NCI-H524 (cell line): ENCODE measurements at places on chromosomes 7 and 10.

GRCh38 chr7:88305044-88305443 lies 1.6 kb downstream of the STEAP4 start:
- no peak for DNase-seq

DNA sequence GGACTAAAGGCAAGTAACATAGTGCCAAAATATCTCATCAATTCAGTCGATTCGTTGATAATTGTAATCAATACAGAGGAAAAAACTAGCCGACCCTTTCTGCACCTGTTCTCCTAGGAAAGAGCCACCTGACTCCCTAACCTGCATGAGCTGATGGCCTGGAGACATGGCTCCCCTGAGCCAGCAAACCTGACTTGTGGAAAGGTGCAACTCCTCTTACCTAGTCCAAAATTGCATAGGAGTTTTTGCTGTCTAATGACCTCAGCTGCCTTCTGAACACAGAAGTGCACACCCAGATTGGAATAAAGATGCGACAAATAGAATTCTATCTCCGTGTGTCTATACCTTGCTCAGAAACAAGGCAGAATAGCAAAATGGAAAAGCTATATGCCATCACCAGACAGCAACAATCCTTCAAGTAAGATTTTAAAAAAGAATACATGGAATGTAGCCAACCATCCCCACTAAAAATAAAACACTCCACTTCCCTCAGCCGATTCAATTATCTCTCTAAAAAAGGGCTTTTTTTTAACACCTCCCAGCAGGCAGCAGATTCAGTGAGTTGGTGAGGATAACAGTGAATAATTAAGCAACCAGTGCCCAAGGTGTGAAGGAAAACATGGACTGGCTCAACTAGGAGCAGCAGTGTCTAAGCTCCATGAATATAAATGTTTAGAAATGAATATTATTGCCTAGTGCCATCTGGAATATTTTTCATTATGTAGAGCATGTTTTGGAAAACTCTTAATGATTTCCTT lies 26.6 kb upstream of the LMTK2 start:
- DNase-seq = no peak

DNA sequence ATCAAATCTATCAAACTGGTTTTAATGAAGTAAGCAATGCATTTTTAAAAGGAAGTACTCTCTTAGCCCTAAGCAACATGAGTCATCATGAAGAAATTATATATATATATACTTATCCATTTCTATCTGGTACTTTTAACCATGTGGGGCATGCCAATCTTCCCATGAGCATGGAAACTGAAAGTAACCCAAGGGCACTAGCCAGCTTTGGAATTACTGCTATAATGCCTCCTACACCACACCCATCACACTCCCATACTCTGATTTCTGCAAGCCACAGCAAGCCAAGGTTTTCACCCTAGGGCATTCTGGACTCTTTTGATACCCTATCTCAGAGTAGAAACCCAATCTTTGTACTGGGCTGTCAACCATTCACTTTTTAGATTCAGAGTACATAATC lies 204.6 kb downstream of the IMMP2L start:
- DNase-seq = no peak

GRCh38 chr7:122198581-122198980 lies 54.5 kb upstream of the AASS start:
- no peak for DNase-seq

GRCh38 chr10:114547514-114547913 lies 110.6 kb downstream of the ABLIM1 start:
- no peak for DNase-seq

- no peak for DNase-seq
Observed at GRCh38 chr10:63173468-63174232, 40.5 kb downstream of the NRBF2 start.

- DNase-seq = no peak
Observed at GRCh38 chr10:7593905-7594304, 72.9 kb downstream of the ITIH5 start.

DNA sequence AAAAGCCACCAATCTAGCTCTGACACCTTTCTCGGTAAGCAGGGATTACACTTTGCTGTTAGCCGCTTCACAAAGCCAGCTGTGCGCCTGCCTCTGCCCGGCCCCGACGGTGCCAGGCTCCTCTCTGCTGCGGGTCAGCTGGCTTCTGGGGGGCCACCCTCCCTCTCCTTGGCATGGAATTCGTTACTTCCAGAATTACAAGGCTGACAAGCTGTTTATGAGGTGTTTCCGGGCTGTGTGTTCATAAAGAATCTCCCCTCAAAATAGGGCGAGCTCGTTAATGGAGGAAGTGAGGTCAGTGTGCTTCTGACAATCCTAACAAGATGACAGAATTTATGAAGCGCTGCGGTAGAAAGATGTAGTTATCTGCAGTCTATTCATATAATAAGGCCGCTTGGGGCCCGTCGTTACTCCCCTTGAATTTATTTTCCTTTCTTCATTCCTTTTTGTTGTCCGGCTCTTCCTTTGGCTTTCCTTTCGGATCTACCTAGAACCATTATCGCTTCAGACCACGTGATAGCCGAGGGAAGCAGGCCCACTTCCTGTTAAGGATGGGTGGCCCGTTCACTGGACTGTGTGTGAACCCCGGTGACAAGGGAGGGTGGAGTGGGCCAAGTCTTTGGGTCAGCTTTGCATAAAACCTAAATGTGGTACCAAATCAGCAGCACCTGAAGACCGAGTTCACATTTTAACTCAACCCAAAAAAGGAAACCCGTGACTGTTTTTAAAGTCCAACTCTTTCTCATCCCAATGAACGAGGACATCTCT lies 273.0 kb upstream of the YAE1 start:
- DNase-seq = no peak

DNA sequence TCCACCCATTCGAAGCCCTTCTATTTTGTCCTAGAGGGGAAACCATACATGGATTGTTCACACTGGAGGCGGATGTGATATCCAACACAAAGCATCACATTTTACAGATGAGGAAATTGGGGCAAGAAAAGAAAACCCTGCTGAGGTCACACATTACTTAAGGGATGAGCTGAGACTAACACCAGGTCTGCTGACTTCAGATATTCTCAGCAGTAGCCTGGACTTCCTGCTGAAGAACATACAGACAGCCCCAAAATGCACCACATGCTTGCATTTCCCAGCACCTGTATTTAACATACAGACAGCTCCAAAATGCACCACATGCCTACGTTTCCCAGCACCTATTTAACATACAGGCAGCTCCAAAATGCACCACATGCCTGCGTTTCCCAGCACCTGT lies 11.2 kb downstream of the GIMAP5 start:
- DNase-seq = no peak

- DNase-seq = no peak
Observed at GRCh38 chr7:11787534-11787933, 44.5 kb downstream of the THSD7A start.

DNA sequence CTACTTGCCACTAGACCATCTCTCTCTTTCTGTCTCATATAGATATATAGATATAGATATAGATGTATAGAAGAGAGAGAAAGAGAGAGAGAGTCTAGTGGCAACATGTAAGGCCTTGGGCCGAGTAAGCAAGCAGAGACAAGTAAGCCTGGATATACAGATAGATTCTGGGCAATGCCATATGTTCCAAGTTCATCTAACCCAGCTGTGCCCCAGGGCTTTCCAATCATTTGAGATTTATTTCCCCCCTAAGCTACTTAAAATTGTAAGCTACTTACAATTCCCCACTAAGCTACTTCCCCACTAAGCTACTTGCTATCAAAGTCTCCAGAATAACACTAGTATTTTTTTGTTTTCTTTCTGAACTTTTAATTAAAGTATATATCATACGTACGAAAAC lies 1094.1 kb downstream of the DNAJB9 start:
- peak; percentile 87 for DNase-seq

GRCh38 chr10:112307358-112308124 lies 24.3 kb downstream of the TECTB start:
- DNase-seq = no peak
